ENCODE measurements at places on chromosomes 7 and 10.

DNA sequence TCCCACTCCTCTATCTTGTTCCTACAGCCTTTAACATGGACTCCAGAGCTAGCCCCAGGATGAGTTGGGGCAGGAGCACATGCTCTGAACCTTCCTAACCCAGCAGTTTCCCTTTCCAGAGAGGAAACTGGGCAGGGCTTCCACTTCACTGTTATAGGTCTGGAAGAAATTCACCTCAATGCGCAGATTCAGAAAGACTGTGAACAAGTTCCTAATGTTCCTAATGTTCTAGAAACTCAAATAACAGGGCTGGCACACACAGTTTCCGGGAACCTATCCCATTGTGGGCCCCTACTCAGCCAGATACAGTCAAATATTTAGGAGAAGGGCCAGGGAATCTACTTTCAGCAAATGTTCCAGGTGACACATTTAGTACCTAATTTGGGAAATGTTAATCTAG lies 29.7 kb downstream of the ABCC2 start:
- no peak for DNase-seq

DNA sequence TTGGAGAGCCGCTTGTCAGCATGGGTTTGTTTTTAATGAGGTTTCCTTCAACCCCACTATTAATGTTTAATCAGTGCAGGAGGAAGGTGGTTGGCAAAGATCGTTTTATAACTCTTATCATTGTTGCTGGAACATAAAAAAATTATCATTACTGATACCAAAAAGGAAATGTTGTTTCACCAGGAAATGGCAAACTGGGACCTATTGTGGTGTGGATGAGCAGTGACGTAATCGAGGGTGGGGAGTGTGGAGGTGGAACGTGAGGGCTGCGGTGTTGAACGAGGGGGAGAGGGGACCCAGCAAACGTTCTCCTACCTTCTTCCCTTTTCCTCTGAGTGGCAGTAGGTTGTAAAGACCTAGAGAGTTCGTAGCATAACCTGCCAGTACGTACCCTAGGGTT lies 71.9 kb upstream of the TOMM7 start:
- no peak for DNase-seq

DNA sequence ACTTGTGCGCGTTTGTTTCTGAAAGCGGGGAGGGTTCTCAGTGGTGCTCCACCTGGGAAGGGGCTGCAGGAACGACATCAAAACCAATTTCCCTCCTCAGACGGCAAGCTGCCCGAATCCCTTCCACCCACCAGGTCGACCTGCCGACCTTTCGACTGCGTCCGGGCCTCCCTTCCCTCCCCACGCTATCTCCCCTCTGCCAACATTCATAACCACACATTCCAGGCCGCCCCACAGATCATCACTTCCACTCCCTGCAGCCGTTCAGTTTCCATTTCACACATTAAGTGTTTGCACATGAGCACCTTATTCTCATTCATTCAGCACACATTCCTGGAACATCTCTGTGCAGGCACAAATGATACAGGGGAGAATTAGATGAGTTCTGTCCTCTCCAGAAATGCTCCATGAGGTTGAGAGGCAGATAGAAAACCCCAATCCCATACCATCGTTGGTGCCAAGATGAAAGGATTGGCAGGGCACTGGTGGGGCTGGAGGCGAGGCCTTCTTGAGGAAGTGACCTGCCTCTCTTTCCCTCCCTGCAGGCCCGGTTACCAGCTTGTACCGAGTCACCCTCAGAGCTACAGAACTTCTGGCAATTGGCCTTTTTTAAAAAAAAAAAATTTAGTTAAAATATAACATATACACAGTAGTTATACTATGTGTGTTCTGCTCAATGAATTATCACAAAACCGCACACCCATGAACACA lies 70.0 kb downstream of the MINDY4 start:
- no peak for DNase-seq

DNA sequence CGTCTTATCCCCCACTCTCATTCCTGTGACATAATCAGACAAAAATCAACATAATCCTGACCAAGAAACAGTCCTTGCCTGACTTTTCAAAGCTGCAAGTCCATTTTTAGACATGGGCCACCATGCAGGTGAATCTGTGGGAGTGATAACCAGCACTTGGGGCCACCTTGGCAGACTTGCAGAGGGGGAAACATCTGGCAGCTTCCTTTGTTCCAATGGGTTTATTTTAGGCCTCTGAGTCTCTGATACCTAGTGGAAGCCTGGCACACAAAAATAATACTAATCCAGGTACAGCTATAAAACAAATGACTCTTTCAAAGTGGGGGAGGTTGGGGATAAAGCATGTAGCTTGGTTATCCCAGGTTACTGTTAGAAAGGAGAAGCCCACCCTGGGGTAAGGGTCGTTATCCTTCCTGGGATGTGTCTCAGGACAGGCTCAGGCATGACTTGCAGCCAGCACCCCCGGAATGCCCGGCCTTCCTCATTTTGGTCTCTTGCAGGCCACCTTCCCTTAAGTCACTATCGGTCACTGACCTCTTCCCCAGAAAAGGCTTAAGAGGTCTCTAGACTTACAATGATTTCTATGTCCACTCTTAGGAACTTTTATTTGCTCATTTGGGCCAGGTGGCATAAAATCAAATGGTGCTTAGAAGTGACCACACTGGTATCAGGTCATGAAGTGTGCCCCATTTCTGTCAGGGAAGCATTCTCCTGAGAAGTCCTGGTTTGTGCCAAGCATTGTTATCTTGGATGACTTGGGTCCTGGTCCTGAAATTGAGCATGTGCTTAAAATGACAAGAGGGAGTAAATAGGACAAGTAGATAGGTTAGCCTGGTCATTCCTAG lies 37.6 kb downstream of the EEPD1 start:
- DNase-seq, result no peak

DNA sequence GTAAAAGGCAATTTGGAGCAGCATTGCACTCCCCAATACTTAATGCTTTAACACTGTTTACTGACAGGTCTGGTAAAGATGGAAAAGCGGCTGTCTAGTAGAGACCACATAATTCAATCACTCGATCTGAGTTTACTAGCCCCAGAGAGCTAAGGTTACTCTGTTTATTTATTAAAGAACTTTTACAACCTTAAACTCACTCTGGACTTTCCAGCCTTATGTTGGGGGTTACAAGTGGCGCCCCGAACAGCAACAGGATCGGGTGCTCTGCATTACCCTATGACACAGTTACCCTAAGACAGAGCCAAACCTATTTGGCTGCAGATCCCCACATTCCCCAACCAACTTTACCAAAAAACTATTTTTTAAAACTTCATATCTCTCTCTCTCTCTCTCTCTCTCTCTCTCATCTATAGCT lies 43.9 kb downstream of the MRPS24 start:
- no peak for DNase-seq

- DNase-seq, result no peak
Observed at GRCh38 chr10:99395750-99396445, 34.5 kb downstream of the GOT1 start.

DNA sequence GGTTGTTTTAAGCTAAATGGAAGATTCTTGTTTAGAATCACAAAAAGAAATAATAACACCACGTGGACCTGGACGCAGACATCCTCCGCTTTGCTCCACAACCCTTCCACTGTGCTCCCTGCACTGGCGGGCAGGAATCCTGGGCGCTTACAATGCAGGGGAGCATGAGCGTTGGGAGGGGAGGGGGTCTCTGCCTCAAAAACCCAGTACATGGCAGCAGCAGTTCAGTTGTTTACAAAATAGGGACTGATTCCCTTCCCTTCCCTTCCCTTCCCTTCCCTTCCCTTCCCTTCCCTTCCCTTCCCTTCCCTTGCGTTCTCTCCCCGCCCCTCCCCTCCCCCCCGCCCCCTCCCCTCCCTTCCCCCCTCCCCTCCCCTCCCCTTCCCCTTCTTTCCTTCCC lies 169.6 kb upstream of the ITGB1 start:
- DNase-seq, result no peak

DNA sequence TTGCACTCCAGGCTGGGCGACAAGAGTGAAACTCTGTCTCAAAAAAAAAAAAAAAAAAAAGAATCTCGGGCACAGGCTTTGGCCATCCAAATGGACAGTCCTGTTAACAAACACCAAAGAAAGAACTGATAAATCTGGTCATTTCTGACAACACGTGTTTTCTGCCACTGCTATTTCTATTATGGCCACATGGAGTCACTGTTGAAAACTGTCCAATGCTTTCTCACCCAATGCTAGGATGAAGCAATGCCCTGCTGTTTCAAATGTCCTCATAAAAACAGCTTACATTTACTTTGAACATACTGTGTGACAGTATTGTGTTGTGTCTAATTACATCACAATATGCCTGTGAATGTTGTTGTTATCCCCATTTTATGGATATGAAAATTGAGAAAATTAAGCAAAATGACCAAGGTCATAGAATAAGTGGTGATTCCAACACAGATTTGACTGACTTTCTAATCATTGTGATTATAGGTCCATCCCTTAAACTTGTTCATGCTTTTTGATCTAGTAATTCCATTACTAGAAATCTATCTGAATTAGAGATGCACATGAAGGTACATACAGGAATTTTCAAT lies 19.9 kb upstream of the MAP3K8 start:
- DNase-seq, result no peak

GRCh38 chr7:91330191-91330808 lies 66.1 kb downstream of the FZD1 start:
- DNase-seq, result no peak

- no peak for DNase-seq
Observed at GRCh38 chr7:115869190-115869589, 161.4 kb downstream of the TFEC start.

GRCh38 chr10:11504566-11505285 lies 106.7 kb downstream of the USP6NL start:
- DNase-seq, result no peak

DNA sequence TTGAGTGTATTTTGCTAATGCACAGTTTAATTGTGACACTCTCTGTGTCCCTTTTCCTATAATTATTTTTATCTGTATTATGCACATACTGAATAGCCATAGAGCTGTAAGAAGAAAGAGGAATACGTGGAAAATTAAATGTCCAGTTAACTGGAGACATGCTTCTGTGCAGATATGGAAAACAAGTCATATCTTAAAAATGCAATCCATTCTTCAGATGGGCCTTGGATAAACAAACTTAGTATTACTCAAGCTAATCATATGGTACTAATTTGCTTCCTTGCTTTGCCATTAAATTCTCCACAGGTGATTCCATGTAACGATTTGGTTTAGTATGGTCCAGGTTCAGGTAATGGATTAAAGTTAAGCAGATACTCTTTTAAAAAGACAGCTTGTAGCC lies 201.2 kb upstream of the CELF2 start:
- no peak for DNase-seq

- no peak for DNase-seq
Observed at GRCh38 chr7:20351901-20352300, 21.2 kb downstream of the ITGB8 start.

DNA sequence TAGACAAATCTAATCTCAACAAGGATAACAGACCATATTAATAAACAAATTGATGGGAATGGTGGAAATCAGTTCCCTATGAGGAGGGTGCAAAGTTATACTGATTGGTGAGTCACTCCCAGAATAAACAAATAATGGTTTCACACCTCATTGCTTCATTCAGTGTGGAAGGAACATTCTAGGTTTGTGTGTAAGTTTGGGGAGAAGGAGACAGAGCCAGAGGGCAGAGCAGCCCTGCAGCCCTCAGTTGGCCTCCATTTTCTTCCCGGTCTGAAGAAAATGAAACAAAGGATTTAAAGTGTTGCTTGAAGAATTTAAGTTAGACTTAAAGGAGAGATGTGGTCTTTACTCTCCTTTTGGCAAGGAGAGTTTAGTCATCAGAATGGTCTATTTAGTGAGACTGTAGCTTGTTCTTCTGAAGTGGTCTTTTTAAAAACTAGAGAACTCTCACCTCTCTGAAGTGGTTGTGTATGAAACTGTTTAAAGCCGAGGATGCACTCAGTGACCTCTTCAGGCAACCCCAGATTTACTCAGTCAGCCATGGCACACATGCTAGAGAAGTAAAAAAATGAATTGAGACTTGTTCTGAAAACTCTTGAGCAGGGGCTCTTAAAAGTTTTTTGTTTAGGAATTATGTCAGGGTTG lies 27.2 kb downstream of the IKZF1 start:
- DNase-seq, result no peak

DNA sequence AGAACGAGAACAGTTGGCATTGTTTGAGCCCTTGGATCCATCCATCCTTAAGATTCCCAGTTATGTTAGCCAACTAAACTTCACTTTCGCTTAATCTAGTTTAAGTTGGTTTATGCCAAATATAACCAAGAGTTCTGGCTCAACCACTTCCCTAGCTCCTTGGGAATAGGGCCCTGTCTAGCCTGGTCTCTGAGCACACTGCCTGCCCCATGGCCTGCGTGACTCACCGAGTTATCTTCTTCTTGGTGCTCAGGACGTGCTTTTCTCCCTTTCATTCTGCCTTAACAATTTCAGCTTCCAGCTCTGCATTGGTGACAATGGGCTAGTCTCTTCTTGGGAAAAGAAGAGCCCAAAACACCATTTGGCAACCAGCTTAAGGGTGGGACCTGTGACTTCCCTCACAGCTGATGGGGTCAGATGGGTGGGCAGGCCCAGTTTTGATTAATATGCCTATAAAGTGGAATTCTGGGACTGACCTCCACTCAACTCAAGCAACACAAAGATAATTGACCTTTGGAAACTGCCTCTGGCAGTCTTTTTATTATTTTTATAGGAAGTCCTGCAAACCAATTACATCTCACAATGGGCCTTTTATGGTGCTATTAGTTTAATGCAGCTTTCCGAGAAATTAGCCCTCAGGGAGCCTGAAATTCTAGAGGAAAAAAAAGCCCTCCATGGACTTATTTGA lies 126.4 kb downstream of the CFAP58 start:
- DNase-seq, result peak; percentile 47

DNA sequence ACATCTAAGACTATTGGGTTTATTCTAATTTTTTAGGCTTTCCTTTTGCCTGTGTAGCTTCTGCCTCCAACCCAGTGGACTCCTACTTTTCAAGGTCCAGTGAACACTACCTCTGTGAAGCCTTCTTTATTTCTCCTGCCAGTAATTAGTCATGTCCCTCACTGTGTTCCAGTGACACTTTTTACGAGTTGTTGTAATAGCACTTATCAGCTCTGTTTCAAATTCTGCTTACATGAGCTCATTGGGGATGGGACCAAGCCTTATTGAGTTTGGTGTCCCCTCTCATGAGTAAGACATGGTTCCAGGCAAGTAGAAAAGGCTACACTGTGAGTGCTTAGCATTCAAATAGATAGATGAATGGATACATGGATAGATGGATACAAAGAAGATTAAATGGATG lies 184.6 kb downstream of the HIBADH start:
- no peak for DNase-seq

DNA sequence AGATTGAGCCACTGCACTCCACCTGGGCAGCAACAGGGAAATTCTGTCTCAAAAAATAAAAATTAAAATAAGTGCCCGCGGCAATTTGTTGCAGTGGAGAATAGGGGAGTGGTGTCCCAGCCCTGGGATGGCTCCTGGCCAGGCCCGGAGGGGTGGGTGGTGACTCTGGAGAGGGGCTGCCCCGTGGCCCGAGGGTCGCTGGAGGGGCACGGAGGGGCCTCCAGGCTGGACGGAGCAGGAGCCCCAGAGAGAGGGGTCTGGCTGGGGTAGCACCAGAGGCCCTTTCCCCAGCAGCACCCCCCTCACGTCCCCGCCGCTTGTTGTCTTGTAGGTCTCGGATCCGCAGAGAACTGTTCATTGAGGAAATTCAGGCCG lies 38.6 kb upstream of the SH2B2 start:
- no peak for DNase-seq

Measured in NCI-H748 treated with DMSO at 0.1 percent for 48 hours (cell line).